T-cell (primary cell): ENCODE measurements at places on chromosomes 4 and X.

- no peak for DNase-seq
Measured at GRCh38 chrX:53288189-53288588, 6.8 kb upstream of the IQSEC2 start.

DNA sequence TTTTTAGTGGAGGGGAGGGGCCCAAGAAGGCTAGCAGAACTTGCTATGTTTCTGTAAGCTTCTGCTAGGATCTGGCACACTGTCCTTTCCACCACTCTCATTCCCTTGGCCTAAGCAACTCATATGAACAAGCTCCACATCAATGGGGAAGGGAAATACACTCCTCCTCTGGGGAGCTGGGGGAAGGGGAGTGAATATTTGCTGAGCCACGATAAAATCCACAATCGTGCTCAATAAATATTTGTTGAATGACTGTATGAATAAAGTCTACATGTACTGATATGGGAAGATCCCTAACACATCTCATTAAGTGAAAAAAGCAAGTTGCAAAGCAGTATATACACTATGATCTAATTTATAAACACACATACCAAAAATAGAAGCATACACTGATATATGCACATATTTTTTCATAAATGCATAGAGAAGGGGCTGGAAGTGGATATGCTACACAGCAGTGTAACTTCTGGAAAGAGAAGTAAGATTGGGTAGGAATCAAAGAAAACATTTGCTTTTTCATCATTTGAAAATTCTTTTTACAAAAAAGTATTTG lies 95.8 kb upstream of the EFHC2 start:
- no peak for DNase-seq

- DNase-seq = no peak
Measured at GRCh38 chrX:103220511-103221323, 5.8 kb downstream of the BEX4 start.

DNA sequence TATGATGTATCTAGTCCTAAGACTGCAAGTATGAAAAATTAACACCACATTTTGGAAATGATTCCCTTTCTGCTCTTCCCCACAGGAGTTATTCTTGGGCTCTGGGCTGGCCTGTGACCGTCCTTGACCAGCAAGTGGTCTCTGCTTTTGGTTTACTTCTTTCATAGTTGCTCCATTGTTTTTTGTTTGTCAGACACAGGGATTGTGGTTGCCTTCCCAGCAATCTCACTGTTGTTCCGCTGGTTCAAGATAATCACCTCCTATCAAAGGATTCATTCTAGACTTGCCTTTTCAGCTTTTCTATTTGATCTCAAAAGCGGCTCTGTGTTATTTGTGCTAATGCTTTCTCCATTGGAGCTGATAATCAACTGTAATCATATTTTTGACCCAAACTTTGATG lies 218.8 kb downstream of the MGST2 start:
- no peak for DNase-seq

GRCh38 chr4:165740911-165741310 lies 132.1 kb upstream of the TLL1 start:
- no peak for DNase-seq
